ENCODE measurements at places on chromosomes 16 and 17.

GRCh38 chr17:17152385-17152784 is 53.7 kb downstream of the PLD6 start:
- no peak for DNase-seq

GRCh38 chr16:5071341-5071680 is 332 bp upstream of the ALG1 start:
- DNase-seq, result peak; percentile 3

GRCh38 chr17:82357394-82357793 is 1.7 kb upstream of the TEX19 start:
- no peak for DNase-seq

DNA sequence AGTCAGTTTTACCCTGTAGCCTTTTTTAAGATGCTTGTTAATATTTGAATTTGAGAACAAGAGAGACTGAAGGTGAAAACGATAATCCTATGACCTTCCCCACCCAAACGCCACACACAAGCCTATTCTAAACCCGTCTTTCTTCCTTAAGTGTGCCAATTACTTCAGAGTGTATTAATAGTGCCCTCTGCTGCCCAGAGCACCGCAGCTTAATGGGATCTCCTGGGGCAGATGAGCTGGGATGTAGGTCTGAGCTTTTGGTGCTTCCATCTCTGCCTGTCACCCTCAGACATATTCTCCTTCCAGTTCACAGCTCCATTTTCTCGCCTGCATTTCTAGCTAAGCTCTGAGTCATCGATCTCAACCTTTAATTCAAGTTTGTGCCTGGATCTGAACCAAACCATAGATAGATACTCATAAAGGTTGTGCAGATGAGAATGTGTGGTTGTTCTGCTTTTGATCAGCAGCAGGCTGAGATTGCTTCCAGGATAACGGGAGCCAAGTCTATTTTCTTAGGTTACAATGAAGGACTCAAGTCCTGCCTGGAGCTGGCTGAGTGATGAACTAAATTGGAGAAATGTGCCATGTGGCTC is 46.4 kb upstream of the CDH13 start:
- DNase-seq, result no peak

- DNase-seq, result peak; percentile 71
These were observed 24.2 kb downstream of the B9D1 start for GRCh38 chr17:19338031-19338990.

DNA sequence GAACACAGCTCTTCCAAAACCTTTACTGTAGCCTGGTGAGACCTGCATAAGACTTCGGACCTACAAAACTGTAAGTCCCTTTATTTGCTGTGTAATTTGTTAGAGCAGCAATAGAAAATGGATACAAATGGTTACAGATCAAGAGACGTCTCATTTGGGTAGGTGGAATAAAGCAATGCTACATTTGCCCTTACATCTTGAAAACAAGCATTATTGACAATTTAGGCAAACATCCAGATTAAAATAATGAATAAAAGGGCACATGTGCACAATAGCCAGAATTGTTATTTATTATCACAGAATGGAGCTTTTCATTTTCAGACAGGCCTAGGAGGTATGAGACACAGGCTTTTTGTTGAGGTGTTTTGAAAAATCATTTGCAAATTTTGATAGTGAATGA is 222.2 kb upstream of the CPHXL start:
- no peak for DNase-seq

DNA sequence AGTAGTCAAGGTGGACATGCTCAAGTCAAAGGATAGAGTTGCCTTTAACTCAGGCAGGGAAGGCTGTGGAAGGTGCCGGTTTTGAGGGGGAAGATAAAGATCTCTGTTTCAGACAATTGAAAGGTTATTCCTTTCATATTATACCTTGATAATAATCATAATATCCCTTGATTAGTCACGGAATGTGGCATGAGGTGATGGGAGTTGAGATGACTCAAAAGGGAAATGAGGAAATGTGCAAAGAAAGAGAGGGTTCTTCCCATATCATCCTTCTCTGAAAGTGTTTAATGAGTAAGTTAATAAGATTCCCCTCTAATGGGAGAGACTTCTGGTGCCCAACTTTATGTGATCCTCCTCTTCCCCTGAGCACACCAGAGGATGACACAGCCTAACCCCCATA is 43.1 kb upstream of the HS3ST2 start:
- DNase-seq, result no peak

DNA sequence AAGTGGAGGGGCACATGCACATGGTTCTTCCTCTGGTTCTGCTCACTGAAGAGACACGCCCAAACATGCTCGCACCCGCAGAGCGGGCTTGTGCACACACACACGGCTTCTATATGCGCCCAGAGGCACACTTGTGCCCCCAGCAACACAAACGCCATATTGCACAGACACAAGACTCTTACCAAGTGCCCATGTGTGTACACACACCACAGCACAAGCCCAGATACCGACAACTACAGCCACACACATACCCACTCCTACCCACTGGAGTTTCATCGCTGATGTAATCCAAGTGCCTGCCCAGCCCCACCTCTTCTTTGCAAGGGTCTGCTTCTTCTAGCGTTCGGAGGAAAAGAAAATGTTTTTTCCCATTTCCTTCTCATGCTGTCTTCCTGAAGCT is 6.5 kb upstream of the PRR29 start:
- no peak for DNase-seq

DNA sequence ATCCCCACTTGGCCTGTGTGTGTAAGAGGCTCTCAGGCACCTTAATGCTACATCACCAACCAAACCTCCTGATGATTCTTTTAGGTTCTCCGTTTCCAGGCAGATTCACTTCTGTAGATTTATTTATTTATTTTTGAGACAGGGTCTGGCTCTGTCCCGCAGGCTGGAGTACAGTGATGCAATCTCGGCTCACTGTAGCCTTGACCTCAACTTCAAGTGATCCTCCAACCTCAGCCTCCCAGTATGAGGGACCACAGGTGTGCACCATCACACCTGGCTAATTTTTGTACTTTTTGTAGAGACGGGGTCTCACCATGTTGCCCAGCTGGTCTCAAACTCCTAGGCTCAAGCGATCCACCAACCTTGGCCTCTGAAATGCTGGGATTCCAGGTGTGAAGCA is 12.7 kb upstream of the MEOX1 start:
- no peak for DNase-seq

- peak; percentile 37 for DNase-seq
These were observed 17.4 kb downstream of the GAA start for GRCh38 chr17:80118601-80119270.

DNA sequence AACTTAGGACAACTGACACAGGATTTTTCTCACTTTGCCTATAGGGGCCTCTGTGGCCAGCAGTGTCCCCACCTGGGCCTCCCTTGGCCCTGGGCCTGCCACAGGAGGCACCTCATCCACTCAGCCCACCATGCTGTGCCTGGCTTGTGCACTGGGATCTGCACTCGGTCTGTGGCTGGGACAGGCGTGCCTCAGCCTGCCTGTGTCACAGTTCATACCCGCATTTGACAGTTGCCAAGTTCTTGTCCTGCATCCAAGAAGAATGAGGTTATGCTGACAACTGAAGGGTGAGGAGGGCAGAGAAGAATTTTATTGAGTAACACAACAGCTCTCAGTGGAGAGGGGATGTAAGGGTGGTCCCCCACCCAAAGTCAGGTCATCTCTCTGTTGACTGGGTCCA is 36.0 kb downstream of the ZFP90 start:
- DNase-seq, result no peak

DNA sequence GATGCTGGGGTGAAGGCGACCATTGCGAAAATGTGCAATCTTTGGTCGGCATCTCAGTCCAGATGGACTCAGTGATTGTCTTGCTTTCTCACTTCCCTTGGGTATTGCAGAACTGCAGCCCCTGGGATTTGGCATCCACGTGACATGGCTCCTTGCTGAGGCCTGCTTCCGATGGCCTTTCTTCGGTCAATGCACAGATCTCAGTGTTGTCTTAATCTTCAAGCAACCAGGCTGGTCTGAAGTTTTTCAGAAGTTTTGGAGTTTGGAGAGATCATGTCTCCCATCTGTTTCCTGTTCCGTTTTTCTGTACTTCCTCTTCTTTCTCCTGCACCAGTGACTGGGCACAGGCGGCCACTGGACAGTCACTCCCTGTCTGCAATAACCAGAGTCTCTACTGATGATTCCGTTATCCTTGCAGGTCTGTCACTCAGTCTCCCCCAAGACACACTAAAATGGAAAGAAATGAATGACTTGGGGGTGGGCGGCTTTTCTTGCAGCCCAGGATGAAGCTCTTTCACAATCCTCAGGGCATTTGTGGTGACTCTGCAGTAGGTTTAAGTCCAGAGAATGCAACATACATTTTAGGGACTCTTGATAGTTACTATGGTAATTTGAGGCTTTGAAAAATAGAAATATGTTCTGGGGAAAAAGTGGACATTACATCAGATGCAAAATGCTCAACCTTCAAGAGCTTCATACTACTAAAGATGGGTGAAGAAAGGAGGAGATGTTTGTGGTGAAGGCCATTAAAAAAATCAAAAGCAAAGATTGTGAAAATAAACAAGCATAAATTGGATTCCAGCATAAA is 106.3 kb upstream of the ZFHX3 start:
- peak; percentile 82 for DNase-seq

DNA sequence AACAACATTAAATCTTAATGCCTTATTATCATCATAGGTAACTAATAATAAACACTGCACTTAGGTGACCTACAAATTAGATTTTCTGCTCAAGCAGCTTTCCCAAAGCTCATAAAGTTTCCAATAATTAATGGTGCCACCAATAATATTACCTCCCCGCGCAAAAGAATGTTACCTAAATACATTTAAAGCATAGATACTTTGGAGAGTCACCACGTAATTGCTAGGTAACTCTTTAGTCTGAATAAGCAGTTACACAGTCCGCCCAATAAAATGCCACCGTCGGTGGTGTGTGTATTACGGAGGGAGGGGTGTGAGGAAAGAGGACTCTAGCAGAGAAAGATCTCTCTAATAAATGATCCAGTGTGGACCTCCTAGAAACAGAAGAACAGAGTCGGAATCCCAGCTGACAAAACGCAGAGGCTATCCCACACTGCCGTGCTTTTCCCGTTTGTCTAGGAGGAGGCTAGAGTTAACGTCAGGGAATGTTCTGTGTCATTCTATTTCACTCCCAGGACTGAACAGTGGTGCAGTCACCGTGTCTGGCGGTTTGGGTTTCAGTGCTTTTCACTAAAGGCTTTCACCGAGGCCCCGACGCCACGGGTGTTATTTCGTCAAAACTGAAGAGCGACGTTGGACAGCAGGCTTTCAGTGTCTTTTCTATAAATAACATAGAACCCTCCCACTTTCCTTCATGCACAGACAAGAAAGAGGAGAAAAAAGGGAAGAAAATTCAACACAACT is 630 bp downstream of the RNFT1 start:
- DNase-seq, result peak; percentile 77

DNA sequence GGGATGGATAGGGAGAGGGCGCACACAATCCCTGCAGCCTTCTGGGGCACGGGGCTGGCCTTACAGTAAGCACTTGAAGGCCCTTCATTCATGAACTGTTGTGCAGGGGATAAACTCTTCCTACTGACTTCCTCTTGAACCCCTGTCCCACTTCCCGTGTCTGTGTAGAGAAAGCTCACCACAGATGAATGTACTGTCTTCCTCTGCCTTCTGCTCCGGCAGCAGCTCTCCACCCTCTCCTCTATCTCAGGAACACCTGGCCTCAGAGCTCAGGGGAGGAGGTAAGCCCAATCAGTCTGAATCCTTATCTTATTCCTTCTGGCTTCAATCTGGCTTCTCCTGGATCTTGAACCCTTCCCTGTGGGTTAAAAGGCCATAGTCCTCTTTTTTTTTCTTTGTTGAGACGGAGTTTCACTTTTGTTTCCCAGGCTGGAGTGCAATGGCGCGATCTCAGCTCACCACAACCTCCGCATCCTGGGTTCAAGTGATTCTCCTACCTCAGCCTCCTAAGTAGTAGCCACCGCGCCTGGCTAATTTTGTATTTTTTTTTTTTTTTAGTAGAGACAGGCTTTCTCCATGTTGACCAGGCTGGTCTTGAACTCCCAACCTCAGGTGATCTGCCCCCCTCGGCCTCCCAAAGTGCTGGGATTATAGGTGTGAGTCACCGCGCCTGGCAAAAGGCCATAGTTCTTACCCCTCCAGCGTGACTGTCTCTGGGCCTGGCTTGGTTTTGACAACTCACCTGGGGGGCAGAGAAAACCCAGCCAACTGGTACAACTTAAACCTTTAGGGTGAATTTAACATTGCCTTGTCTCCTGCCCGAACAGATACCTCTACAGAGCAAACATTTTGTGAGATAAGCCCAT is 7.2 kb upstream of the SLC52A1 start:
- DNase-seq, result no peak

- DNase-seq, result no peak
These were observed 174.8 kb downstream of the UTP18 start for GRCh38 chr17:51435171-51435552.

DNA sequence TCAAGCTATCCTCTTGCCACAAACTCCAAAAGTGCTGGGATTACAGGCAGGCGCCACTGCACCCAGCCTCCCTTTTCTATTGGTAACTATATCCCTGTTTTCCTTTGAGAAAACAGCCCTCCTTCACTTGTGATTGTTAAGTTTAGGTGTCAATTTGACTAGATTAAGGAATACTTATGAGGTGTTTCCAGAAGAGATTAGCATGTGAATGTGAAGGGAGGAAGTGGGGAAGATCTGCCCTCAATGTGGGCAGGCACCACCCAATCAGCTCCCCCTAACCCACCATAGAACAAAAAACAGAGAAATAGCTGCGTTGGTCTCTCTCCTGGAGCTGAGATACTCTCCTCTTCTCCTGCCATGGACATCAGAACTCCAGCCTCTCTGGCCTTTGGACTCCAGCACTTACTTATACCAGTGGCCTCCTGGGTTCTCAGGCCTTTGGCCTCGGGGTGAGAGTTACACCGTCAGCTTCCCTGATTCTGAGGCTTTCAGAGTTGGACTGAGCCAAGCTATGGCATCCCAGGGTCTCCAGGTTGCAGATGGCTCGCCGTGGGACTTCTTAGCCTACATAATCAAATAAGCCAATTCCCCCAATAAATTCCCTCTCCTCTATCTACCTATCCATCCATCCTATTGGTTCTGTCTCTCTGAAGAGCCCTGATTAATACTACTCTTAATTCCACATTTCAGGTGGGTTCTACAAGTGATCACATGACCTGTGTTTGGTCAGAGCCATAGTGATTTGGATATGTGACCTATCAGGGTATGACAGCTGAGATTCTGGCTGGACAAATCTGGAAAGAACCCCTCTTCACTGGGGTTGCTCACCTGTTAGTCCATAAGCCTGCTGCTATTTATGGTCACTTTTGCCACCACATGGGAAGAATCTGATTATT is 12.0 kb upstream of the STAT3 start:
- DNase-seq, result peak; percentile 13

DNA sequence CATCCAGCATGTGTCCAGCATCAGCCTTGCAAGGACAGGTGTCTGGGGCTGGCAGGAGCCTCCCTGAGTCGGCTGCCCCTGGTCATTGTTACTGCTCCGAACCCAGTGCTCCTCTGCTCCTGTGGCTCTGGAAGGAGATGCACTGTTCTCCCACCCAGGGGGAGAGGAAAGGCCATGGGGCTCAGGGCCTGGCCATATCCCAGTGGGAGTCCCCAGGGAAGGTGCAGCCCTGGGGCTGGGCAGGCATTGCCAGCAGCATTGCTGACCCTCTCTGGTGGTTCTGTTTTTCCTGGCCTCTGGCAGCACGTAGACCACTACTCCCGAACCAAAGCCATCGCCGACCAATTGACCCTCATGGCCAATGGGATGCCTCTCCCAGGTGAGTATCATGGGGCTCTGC is 9.6 kb downstream of the SDR42E2 start:
- DNase-seq, result no peak
